NCI-H1436 (cell line): ENCODE measurements at places on chromosomes 11 and 22.
A peak's percentile ranks its signal among the peaks of the same experiment; 100 is the strongest.

GRCh38 chr22:32699686-32700085 is 101.8 kb upstream of the TIMP3 start:
- no peak for DNase-seq

GRCh38 chr11:66607126-66607834 is 9.2 kb upstream of the RBM14 start:
- no peak for DNase-seq

DNA sequence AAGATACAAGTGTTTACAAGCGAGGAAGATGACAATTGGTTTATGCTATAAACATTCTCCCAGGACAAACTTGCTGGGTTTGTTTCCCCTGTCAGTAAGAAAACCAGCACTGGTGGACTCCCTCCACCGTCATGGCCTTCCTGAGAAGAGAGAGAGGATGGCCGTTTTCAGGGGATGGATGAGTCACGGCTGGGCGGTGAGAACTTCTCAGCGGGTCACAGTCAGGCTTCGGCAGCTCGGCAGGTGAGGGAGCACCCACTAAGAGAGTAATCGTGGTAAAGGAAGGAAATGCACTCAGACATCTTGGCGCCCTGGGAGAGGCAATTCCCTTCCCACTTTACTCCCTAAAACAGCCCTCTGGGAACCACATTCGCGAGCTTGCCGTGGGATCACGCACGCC is 83.9 kb downstream of the NCAM1 start:
- DNase-seq, result peak; percentile 42

- no peak for DNase-seq
Observed at GRCh38 chr22:19597399-19597735, 73.2 kb upstream of the CLDN5 start.

- no peak for DNase-seq
Observed at GRCh38 chr11:115618428-115618827, 114.2 kb upstream of the CADM1 start.

GRCh38 chr11:72507050-72507449 is 72.7 kb upstream of the CLPB start:
- DNase-seq, result no peak

DNA sequence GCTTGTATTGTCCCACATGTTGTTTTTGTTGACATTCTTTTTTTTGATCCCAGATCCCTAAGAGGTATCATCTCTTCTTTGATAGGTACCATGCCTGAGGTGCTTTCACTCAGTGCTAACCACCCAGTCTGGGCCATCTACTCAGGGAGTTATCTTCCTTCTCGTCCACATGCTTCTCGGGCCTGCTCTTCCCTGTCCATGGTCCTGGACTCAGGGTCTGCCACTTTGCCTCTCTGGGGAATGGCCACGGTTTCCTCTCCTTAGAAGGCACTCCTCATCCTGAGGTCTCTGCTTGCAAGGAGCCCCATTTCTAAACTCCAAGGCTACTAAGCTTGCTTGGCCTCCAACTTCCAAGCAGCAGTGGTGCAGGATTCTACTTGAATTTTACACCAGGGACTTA is 227.0 kb upstream of the NCAM1 start:
- DNase-seq, result no peak

DNA sequence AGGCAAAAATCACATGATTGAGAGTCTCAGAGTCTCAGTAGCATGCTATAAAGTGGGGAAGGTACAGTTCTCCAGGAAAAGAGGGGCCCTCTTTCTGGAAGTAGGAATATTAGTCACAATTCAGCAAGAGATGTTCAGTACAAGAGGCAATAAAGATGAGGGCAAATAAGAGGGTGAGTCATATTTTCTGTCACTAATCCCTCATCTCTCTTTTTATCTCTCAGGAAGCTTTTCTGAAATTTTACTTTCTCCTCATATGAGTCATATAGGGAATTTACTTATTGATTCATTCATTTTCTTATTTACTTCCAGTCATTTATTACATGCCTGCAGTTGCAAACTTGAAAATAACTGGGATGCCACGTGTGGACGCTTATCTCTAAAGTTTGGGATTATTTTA is 3.4 kb upstream of the NXPE1 start:
- no peak for DNase-seq

DNA sequence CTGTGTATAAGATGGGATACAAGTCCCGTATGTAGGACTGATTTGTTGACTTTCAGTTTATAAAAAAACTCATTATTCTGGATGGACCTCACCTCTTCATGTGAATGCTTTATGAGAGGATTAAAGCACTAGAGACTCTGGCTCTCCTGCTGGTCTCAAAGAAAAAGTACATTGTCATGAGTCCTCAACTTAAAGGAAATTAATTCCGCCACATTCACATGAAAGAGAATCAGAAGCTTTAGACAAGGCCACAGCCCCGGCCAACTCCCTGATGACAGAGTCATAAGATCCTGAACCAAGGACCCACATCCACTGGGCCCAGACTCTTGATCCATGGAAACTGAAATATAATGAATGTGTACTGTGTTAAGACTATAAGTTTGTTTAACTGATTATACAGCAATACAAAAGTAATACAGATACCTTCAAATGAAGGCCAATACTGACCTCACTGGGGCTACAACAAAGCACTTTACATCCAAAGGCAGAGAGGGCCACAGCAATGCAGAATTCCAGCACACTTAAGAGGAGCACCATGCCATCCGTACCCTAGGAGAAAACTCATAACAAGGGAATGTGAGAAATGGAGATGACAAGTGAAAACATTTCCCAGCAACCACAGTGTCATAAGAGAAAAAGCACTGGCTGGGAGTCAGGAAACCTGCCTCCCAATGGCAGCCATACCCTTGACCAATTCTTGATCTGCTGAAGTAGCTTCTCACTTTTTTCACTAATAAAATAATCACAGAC is 25.4 kb upstream of the MS4A6A start:
- no peak for DNase-seq

DNA sequence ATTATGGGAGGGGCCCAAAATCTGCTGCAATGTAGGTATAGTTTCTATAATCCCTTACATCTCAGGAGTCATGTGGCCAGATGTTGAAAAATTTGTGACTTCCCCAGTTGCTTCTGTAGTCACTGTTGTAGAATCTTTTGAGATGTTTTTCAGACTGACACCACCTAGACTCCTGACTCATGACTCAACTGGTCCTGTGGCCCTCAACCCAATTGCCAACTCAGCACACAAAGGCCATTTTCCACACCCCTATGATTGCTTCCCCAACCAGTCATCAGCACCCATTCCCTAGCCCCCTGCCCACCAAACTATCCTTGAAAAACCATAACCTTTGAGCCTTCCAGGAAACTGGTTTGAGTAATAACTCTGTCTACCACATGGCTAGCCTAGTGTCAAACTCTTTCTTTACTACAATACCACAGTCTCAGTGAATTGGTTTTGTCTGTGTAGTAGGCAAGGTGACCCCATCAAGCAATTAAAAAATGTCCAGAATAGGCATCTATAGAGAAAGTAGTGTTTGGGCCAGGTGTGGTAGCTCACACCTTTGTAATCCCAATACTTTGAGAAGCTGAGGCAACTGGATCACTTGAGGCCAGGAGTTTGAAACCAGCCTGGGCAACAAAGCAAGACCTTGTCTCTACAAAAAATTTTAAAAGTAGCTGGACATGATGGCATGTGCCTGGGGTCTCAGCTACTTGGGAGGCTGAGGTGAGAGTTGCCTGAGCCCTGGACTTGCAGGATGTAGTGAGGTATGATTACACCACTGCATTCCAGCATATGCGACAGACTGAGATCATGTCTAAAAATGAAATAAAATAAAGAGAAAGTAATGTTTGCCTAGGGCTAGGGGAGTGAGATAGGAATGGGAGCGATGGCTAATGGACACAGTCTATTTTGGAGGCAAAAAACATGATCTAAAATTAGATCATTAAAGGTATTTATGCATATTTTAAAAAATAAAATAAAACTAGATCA is 24.1 kb upstream of the FEZ1 start:
- DNase-seq, result no peak

DNA sequence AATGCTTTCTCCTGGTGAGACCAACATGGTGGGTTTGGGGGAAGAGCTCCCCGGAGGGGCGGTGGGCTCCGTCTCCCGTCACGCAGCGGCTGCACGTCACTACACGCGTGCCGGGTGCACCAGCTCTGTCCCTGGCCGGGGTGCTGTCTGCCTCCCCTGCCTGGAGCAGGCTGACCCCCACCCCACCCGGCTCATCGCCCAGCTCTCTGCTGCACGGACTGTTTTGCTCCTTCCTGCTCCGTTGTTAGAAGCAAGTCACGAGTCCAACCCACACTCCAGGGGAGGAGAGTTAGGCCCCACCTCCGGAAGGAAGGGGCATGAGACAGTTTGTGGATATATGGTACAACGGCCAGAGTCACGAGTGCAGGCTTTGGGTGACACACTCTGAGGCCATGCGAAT is 364.9 kb downstream of the BRD1 start:
- DNase-seq, result no peak

GRCh38 chr11:369336-370018 is at the start of gene B4GALNT4:
Gene B4GALNT4 (plus strand): TSS chr11:369499. CDS start chr11:369804, 305 bp downstream.
- DNase-seq, result peak; percentile 34

GRCh38 chr22:23072911-23073491 is 2.7 kb downstream of the GNAZ start:
- no peak for DNase-seq

DNA sequence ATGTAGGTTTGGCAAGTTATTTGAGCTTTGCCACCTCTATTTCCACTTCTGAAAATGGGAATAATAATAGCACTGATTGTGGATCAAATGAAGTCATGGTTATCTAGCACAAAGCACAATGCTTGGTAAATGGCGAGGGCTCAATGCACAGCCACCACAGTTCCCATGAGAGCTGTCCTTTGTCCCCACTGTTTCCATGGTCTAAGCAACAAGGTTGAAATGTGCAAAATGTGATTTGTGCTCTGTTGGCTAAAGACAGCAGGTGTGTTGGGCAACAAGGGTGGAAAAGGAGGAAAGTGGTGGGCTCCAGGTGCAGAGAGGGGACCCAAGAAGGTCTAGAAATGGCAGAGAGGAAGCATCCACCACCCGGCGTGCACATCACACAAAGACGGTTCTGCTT is 200.5 kb downstream of the TRIM29 start:
- no peak for DNase-seq

DNA sequence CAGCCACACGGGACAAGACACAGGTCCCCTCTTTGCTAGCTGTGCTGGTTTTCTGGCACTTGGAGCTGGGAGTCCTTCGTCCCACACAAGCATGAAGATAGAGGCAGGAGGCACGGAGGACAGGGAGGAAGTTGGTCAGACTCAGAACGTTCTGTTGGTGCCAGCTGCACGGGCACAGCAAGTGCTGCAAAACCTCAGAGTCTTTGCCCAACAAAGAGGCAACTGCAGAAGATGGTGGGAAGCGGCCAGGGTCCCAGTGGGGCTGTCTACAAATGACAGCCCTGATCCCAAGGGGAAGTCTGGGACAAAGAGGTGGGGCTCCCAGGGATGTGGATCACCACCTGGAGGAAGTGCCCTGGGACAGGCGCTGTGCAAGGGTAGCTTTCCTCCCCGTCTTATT is 9.4 kb upstream of the OSM start:
- no peak for DNase-seq

DNA sequence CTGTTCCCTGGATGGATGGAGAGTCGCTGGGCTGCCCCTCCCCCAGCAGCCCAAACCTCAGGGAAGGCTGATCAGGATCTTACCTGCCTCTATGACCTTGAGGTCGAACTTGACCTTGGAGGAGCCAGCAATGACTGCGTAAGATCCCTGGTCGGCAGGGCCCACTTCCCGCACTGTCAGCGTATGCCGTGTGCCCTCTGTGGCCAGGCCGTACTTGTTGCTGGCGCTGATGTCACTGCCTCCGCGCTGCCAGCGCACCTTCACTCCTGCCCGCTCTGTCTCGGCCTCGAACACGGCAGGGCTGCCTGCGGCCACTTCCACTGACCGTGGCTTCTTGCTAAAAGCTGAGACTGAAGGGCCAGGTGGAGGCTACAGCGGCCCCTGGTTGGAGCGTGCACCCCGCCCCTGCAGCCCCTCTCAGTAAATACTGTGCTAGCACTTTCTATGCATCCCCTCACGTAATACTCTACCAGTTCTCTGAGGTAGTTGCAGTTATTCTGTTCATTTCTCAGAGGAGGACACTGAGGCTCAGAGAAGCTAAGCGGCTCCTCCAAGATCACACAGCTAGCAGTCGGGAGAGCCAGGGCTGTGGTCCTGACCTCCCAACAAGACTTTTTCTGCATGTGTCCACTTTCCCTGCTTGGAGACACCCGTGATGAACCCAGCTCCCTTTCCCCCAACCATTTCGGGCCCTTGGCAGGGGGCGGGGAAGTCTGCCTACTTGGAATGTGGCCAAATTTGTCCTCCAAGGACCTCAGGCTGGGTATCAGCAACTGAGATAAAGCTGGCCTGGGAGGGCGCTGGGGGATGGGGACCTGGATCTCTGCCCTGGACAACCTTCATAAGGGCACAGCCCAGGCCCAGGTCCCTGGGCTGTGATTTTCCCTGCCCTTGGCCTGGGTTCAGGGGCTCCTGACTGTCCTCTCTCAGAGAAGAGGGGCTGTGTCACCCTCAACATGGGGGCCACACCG is 1.1 kb downstream of the MYBPC3 start:
- no peak for DNase-seq

DNA sequence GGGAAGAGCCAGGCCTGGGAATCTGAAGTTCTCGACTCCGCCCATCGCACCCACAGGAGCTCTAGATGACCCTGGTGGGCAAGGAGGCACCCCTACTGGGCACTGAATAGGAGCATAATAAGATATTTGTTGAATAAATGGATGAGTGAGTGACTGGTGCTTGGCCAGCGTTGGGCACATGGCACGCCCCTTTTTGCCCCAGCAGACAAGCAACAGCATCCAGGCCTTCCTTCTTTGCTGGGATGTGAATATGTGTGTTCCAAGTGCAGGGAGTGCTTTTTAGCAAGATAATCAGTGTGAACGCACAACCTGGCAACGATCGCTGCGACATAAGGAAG is 443 bp upstream of the CELF1 start:
- DNase-seq, result no peak

- peak; percentile 12 for DNase-seq
Observed at GRCh38 chr22:47623066-47623762, 860.8 kb downstream of the TBC1D22A start.

DNA sequence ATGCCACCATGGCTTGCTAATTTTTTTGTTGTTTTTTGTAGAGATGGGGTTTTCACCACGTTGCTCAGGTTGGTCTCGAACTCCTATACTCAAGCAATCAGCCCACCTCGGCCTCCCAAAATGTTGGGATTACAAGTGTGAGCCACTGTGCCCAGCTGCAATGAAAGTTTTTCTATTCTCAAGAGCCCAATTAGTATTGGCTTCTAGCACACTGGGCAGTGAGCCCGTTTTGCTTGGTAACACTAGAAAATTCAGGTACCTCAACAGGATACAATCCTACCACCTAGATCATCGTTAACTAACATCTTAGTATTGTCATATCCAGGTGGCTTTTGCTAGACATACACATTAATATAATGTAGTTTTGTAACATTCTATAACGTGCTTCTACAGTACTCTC is 19.0 kb downstream of the SEC14L3 start:
- no peak for DNase-seq
